HEK293T (cell line): ENCODE measurements at places on chromosomes 12 and 14.
A peak's percentile ranks its signal among the peaks of the same experiment; 100 is the strongest.

- peak; percentile 27 for DNase-seq
Observed at GRCh38 chr12:77724367-77724957, 106.2 kb upstream of the NAV3 start.

DNA sequence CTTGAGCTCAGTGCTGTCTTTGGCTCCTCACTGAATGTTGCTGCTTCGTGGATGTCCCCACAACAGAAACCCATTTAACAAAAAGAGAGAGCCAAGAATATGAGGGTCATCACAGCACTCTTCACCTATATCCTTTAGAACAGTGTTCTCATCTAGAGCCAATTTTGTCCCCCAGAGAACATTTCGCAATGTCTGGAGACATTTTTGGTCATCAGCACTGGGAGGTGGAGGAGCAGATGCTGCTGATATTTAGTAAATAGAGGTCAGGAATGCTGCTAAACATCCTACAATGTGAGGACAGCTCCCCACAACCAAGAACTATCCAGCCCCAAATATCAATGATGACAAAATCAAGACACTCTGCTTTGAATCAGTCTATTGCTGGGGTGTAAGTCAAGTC is 92.5 kb downstream of the BBS10 start:
- DNase-seq: no peak

DNA sequence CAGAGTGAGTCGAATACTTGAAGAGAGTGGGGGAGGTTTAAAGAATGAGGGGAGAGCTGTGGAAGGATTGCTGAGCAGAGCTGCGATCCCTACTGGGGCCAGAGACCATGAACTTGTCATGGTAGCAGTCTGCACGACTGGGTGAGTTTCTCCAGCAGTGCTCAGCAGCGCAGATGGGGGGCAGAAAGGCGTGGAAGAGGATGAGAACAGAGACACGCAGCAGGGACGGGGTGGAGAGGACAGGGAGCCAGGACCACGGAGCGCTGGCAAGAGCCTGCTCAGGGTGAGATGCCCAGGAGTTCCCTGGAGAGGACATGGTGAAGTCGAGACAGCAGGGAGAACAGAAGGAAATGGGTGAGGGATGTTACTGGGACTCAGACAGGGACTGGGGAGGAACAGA is 2.1 kb upstream of the AQP6 start:
- no peak for DNase-seq

GRCh38 chr12:100141666-100141997 is 1.0 kb downstream of the BLTP3B start:
- DNase-seq: no peak

- no peak for DNase-seq
Observed at GRCh38 chr14:21414137-21414631, 30.4 kb upstream of the SUPT16H start.
